ENCODE measurements at places on chromosomes 1 and 21.

DNA sequence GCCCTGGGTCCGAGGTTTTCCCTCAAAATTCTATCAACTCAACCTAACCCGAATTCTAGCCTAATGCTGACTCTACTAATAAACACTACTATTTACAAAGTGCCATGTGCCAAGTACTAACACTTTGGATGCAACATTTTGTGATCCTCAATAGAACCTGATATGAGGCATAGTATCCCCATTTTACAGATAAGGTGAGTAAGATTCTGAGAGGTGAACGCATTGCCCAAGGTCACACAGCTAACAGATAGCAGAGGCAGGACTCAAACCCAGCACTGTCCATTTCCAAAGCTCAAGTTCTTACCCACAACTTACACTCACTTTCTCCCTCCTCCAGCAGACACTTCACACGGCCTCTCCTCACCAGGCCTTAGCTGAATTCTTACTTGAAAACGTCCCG, 46.0 kb upstream of the LAPTM5 start:
- DNase-seq, result no peak

DNA sequence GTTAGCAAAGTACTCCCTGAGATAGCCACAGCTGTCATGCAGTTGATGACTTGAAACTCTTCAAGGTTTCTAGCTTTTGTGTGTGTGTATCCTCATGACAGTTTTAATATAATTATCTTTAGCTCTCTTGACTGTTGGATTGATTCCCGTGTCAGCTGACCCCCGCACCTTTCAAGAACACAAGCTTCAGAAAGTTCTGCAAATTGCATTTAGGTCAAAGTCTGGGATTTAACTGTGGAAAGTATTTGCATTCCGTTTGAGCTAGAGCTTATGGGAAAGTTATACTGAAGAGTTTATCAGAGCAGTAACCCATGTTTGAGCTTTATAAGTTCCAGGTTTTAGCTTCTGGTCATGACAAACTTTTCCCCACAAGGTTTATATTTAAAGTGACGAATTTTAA, 380.1 kb upstream of the CHRM3 start:
- no peak for DNase-seq

GRCh38 chr1:5953386-5953785, 38.8 kb downstream of the NPHP4 start:
- DNase-seq, result no peak

DNA sequence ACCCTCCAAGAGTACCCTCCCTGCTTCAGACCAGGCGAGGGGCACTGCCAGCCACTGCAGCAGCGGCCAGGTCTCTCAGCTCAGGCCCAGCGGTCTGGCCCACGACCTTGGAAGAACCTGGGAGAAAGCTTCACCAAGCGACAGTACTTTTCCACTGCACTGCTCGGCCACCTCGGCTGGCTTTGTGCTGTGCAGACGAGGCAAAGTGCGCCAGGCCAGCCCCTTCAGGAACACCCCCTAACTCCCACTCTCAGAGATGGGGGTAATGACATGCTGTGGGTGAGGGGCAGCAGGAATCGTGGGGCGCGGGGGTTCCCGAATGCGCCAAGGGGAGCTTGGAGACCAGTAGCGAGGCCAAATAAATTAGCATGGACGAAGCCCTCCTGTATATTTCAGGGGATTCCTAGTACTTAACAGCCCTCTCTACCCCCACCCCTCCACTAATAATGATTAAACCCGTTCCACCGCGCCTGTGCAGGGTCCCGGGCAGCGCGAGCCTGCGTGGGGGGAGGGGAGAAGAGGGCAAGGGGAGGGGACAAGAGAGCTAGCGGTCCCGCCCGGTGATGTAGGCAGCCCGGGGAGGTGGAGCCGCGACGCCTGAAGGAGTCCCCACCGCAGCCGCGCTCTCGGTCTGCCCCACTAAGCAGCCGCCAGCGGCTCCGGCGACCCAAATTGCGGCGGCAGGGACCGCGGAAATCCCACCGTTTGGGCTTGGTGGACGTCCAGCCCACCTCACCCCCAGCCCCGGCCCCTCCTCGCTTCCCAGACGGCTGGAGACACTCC, at the start of gene FAM43B:
Gene FAM43B (plus strand): TSS at position 629 of the 783 bp plus-strand sequence. CDS start 401 bp downstream, outside the sequence.
- DNase-seq, result peak; percentile 95

DNA sequence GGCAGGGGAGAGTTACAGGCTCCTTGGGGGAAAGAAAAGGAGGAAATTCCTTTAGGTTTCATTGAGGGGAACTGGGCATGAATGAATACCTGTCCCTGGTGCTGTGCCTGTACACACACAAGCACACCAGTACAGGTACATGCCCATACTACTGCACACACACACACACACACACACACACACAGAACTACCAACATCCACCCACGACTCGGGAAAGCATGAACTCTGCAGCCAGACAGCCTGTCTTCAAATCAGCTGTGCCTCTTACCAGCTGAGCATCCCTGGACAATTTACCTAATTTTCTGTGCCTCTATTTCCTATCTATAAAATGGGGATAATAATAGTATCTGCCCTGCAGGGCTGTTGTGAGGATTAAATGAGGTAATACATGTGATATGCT, 7.2 kb upstream of the GRIK3 start:
- no peak for DNase-seq

DNA sequence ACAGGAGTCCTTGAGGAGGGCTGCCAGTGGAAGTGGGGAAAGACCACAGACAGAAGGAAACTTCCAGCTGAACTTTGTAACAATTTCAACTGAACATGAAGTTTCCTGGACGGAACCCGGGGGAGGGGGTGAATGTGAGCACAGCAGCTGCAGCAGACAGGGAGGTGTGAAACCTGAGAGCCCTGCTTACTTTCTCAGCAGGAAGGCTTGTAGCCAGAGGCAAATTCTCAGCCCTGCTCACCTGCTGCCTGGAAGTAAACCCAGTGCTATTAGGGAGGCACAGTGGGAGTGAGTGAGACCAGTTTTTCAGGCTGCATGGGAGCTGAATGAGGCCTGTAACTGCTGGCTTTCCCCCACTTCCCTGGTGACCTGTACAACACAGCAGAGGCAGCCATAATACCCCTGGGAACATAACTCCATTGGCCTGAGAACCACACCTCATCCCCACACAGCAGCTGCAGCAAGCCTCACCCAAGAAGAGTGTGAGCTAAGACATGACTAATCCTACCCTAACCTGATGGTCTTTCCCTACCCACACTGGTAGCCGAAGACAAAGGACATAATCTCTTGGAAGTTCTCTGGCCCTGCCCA, 9.6 kb upstream of the SPRR2F start:
- peak; percentile 3 for DNase-seq

DNA sequence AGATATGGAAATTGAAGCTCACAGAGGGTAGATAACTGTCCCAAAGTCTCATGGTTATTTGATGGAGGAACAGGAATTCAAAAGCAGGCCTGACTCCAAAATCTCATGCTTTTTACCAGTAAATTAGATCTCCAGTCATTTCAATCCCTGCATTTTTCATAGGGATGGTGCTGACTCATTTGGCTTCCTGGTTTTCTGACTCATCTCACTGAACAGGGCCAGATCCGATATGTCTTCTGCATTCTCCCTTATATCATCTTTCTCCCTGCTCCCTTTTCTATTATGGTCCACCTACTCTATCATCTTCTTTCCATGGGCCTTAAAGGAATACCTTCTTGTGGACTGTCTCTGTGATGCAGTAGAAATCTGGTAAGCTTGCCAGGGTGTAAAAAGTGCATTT, 187.2 kb downstream of the FGGY start:
- DNase-seq, result no peak

DNA sequence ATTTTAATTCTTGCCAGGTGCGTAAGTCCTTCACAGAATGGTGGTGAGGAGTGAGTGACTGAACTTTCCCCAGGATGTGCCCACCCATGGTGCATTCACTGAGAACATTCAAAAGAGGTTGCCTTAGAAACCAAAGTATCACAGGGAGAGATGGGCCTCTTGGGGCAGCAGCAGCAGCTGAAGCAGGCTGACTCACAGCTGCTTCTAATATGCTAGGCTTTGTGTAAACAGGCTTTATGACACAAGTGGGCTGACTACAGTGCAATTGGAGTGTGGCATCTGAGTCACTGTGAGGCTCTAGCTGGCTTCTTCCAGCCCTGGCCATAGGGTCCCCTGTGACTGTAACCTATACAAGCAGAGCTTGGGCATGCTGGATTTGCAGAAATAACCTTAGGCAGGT, 12.6 kb downstream of the PIGP start:
- peak; percentile 27 for DNase-seq

DNA sequence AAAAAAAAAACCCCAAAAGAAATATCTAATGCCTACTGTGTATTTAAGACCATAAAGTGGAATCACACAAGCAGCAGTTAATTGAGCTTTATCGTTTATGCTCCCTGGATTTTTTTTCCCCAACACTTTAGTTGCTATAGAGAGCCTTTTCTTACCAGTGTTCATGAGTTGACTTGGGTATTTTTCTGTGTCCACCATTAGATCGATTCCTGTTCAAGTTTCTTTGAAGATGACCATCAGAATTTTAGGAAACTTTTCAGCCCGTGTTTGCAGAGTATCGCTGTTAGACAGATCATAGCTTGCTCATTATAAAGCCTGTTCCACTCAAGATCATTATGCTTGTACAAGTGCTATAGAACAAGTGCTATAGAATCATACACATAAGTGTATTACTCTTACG, 1.5 kb downstream of the RALGPS2 start:
- DNase-seq, result no peak

DNA sequence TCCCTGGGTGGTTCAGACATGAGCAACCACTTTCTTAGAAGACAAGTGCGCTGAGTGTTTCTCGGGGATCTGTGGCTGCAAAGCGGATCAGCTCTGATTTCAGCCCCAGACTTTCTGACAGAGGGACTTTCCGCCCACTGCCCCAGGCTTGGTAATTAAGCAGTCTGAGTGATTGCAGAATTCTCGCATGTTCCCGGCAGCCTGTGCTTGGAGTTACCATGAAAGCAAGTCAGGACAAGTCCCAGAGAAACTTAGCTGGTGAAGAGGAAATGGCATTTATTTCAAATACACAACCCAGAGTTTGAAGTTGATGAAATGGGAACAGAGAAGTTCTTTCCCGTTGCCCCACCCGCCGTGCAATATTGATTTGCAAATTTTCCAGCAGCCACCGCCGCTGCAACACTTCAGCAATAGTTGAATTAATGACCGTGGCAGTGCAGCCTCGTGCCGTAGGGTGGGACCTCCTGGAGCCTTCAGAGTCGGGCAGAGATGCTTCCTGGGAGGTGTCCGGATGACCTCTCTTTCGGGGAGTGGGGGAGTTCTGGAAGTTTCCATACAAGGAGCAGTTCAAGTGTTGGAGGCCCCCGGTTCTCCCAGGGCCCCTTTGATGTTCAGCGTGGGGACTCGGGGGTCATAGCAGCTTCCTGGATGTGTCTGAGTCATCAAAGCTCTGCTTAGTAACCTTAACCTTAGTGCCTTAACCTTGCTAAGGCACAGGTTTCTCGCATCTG, 134.7 kb downstream of the KAZN start:
- no peak for DNase-seq

GRCh38 chr21:44497703-44498126, 42.3 kb downstream of the KRTAP10-1 start:
- DNase-seq, result no peak

DNA sequence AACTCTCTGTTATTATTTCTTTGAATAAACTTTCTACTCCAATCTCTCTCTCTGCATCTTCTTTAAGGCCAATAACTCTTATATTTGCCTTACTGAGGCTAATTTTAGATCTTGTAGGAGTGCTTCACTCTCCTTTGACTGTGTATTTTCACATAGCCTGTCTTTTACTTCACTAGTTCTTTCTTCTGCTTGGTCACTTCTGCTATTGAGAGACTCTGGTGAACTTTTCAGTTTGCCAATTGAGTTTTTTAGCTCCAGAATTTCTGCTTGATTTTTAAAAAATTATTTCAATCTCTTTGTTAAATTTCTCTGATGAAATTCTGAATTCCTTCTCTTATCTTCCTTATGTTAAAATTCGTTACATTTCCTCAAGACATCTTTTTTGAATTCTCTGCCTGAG, 18.2 kb downstream of the GPR88 start:
- no peak for DNase-seq

- peak; percentile 84 for DNase-seq
Measured at GRCh38 chr1:223712194-223712849, at the start of gene CAPN2. CAPN2 (plus strand) TSS chr1:223712539; CDS start chr1:223712641, 102 bp downstream.

DNA sequence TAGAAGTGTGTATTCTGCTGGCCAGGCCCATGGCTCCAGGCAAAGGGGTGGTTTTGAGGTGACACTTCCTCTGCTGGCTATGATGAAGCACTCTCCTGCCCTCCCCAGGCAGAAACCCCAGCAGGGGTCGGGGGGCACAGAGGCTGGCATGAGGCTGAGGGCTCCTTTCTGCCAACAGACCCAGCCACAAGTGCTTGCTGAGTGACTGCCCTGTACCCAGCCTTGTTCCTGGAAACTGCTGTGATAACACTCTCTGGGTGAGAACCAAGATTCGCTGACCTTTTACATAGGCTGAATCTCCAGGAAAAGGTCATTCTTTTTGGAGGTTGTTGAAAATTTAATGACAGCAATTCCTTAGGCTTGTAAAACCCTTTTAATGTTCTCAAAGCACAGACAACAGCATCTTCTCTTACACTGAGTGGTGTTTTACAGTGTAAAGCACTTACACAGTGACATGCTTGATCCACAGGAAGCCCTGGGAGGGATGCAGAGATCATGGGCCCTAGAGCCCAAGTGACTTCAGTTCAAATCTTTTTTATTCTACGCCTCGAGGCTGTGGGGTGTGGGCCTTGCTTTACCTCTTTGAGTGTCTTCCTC, 155.5 kb upstream of the FGGY start:
- no peak for DNase-seq

DNA sequence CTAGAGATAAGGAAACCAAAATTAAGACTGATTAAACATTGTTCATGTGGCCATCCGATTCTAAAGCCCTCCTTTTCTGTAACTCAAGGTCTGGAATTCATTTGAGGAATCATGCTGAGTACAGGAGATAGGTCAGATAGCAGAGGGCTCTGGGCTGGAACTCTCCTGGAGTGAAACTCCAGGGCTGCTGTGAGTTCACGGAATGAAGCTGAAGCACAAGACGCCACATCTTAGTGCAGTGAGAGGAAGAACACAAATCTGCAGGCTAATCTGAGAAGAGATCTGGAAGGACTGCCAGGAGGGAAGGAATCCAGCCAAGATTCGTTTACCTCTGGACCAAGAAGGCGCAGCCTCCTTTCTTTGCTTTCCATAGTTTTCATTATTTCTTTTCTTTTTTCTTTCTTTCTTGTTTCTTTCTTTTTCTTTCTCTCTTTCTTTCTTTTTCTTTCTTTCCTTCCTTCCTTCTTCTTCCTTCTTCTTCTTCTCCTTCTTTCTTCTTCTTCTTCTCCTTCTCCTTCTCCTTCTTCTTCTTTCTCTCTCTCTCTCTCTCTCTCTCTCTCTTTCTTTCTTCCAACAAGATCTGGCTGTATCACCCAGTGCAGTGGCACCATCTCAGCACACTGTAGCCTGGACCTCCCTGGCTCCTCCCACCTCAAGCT, 74.8 kb upstream of the ATP1B1 start:
- DNase-seq, result no peak

DNA sequence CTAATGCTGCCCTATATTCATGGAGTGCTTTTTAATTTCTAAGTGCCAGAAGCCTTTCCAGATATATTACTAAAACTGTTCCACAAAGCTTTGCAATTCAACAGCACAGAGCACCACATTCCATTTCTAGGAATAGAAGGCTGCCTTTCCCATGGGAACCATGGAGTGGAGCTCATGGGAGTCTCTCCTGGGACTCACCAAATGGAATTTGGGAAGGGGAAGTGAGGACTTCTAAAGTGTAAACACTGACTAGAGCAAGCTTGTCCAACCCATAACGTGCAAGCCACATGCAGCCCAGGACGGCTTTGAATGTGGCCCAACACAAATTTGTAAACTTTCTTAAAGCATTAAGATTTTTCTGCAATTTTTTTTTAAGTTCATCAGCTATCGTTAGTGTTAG, 190.4 kb upstream of the TNR start:
- DNase-seq, result no peak

GRCh38 chr1:111735858-111736544, 3.2 kb downstream of the INKA2 start:
- no peak for DNase-seq
